ENCODE measurements at places on chromosomes 11 and 22. TPM values are rescaled to one million over a fixed set of nuclear protein-coding genes. Genes with fewer than 3 reads are reported as not detected.

DNA sequence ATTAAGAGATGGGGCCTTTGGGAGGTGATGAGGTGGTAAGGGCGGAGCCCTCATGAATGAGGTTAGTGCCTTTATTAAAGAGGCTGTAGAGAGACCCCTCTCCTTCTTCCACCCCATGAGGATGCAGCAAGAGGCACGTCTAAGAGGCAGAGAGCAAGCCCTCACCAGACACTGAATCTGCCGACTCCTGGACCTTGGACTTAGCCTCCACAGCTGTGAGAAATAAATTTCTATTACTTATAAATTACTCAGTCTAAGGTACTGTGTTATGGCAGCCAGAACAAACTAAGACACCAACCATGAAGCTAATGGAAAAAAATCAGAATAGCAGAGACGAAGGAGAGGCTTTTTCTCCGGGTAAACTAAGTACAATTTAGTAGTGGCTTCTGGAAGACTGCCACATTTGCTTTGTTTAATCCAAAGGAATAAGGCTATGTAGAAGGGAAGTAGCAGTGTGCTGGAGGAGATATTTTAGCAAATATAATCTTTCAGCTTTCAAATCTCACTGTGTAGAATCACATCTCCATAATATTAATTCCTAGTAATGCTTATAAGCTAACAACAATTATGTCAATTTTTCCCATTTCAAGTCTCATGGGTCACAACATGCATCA lies 12.3 kb upstream of the SIK2 start:
- no peak for DNase-seq

DNA sequence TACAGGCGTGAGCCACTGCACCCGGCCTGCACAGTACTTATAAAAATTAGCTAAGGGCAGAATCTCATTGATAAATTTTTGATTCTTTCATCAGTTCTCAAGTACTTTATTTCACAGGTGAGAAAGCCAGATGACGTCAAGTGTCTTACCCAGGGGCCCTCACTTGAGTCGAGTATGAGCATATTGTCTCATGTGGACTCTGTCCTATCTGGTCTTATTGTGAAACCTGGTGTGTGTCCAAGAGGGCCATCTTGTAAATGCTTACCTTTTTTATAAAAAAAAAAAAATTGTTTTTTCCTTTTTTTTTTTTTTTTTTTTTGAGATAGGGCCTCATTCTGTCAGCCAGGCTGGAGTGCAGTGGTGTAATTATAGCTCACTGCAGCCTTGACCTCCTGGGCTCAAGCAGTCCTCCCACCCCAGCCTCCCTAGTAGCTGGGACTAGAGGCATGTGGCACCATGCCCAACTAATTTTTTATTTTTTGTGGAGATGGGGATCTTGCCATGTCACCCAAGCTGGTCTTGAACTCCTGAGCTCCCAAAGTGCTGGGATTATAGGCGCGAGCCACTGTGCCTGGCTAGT lies 6.0 kb downstream of the ACO2 start:
- DNase-seq: no peak

Gene LUZP2
- 0.32 TPM for total RNA-seq

Gene SOX10
- total RNA-seq: not detected

GRCh38 chr22:29136782-29137700 lies 64.2 kb downstream of the KREMEN1 start:
- no peak for DNase-seq

GRCh38 chr11:123753110-123753509 lies 1.2 kb downstream of the OR6X1 start:
- no peak for DNase-seq

DNA sequence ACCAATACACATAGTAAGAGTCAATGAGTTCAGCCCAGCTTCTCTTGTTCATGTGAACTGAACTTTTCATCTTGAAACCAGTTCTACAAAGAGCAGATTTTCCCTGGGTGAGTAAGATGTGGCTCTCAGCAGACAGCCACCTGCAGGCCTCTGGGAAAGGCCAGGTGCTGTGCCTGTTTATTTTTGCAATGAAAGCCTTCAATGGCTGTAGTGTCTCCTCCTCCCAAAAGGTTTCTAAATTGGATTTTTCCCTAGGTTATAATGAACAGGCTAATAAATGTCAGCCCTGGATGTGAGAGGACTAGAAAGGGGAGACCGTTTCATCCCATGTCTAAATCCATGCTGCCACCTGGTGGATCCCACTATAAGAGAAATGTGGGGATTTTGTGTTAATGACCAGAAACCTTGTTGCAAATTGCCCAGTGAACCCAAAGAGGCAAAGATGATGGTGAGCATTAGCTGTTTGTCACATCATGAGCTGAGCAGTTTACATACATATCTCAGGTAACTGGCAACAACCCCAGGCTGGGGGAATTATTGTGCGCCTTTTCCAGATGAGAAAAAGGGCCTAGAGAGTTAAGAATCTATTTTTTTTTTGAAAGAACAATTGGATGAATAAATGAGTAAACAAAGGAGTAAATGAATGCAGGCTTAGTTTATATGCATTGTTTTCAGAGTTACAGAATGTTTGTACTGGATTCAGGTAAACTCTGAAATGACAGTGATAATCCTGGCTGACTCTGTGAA lies 12.7 kb downstream of the C11orf91 start:
- DNase-seq: no peak

GRCh38 chr11:112165049-112165448 lies 1.2 kb upstream of the IL18 start:
- DNase-seq: no peak

Gene FAM111B
- total RNA-seq: 0.26 TPM
